Adrenal gland (tissue), 19 donors: ENCODE measurements at places on chromosomes 16 and 17. TPM values are rescaled to one million over a fixed set of nuclear protein-coding genes. Genes with fewer than 3 reads are reported as not detected.

- no peaks in the 10 kb centered on the region for H3K36me3 ChIP-seq
- no peak overlapping the region for H3K27ac ChIP-seq
- no peak overlapping the region for H3K4me3 ChIP-seq
- H3K4me1 ChIP-seq, result no peaks in the 10 kb centered on the region
- no peak for DNase-seq
Measured at GRCh38 chr17:62749926-62750325, 58.2 kb downstream of the MARCHF10 start.

The PLLP gene
- 1.0 TPM for total RNA-seq

- H3K4me1 ChIP-seq, result peaks cover 39% of the 10 kb centered on the region
- H3K36me3 ChIP-seq, result peaks cover 80% of the 10 kb centered on the region
- no peak overlapping the region for H3K27ac ChIP-seq
- no peak overlapping the region for H3K4me3 ChIP-seq
- H3K27me3 ChIP-seq, result no peaks in the 10 kb centered on the region
Measured at GRCh38 chr16:30663820-30664219, 5.6 kb downstream of the FBRS start.

The PTGES3L gene
- total RNA-seq, result 0.18 TPM

DNA sequence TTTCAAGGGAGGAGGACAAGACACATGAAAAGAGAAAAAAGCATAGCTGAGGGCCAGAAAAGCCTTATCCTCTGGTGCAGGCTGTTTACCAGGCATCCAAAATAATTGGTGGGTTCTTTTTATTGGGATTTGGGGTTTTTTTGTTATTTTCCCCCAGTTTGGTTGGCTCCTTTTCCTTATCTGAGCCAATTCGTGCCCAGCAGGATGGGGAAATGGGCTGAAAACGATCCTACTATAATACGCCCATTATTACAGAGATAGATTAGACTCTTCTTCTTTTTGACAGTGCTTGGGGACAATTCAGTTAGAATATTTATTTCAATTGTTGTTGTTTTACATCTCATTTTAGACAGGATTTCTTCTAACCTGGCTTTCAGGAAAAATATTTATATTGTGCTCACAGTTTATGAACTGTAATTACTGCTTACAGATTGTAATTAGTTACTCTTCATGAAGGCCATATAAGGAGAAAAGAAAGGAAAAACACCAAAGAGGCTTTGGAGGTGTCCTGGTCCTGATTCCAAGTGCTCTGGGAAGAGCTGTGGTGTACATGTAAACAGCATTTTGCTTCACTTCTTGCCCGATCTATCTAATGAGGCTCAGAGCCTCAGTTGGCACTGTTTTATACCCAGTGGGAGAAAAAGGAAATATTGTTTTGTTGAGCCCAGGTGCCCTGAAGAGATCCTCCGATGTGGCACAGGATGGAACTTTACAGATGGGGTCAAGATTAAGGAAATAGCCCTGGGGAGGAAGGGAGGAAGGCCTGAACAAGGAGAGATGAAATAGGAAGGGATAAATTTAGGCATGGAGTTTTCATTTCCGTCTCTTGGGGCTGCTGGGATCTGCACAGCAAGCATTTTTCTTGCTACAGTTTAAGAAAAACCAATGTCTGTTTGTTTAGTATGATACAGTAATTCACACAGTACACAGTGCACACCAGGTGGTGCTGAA lies 611 bp upstream of the ANKRD40 start:
- no peaks in the 10 kb centered on the region for H3K27me3 ChIP-seq
- no peak overlapping the region for H3K4me3 ChIP-seq
- H3K36me3 ChIP-seq, result no peaks in the 10 kb centered on the region
- H3K27ac ChIP-seq, result peak overlapping the region; percentile 97
- DNase-seq, result no peak

GRCh38 chr16:67667817-67668494 lies 1.3 kb downstream of the C16orf86 start:
- DNase-seq, result peak; percentile 94
- H3K4me3 ChIP-seq, result no peak overlapping the region
- peak overlapping the region; percentile 87 for H3K27ac ChIP-seq
- H3K36me3 ChIP-seq, result peaks cover 2% of the 10 kb centered on the region
- H3K27me3 ChIP-seq, result no peaks in the 10 kb centered on the region
- H3K4me1 ChIP-seq, result peaks cover 32% of the 10 kb centered on the region

GRCh38 chr17:4810696-4811290 lies 3.8 kb downstream of the PLD2 start:
- no peaks in the 10 kb centered on the region for H3K27me3 ChIP-seq
- peaks cover 11% of the 10 kb centered on the region for H3K4me1 ChIP-seq
- no peak overlapping the region for H3K27ac ChIP-seq
- DNase-seq, result no peak
- H3K4me3 ChIP-seq, result no peak overlapping the region

GRCh38 chr16:24534620-24535019 lies 4.7 kb upstream of the RBBP6 start:
- H3K27me3 ChIP-seq, result no peaks in the 10 kb centered on the region
- H3K4me3 ChIP-seq, result no peak overlapping the region
- no peaks in the 10 kb centered on the region for H3K4me1 ChIP-seq
- no peaks in the 10 kb centered on the region for H3K36me3 ChIP-seq

The TM4SF5 gene
- total RNA-seq, result not detected

GRCh38 chr17:82353484-82353883 lies 5.6 kb upstream of the TEX19 start:
- no peak for DNase-seq
- no peaks in the 10 kb centered on the region for H3K4me1 ChIP-seq
- no peaks in the 10 kb centered on the region for H3K36me3 ChIP-seq
- no peak overlapping the region for H3K4me3 ChIP-seq
- peaks cover 9% of the 10 kb centered on the region for H3K27me3 ChIP-seq

DNA sequence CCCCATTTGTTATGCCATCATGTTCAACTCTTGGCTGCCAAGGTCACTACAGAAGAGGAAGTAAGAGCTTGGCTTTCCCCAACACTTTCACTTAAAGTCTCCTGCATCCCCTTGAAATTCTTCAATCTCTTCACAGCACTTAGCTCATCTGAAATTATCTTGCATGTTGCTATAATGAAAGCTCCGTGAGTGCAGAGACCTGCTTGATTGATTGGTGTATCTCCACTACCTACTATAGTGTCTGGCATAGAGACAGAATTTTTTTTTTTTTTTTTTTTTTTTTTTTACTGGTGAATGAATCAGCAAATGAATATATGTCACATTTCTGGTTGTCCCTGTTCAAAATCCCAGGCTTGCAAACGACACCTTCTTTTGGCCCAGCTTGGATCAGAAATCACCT lies 1.9 kb upstream of the SDR42E1 start:
- H3K27me3 ChIP-seq, result peaks cover 23% of the 10 kb centered on the region
- DNase-seq, result no peak
- H3K4me3 ChIP-seq, result no peak overlapping the region
- no peak overlapping the region for H3K27ac ChIP-seq

- no peak overlapping the region for H3K27ac ChIP-seq
- peaks cover 25% of the 10 kb centered on the region for H3K4me1 ChIP-seq
- DNase-seq, result no peak
- H3K4me3 ChIP-seq, result no peak overlapping the region
- no peaks in the 10 kb centered on the region for H3K36me3 ChIP-seq
Measured at GRCh38 chr17:82588266-82589175, 59.7 kb downstream of the WDR45B start.

- no peaks in the 10 kb centered on the region for H3K27me3 ChIP-seq
- no peak overlapping the region for H3K4me3 ChIP-seq
- DNase-seq, result no peak
- no peaks in the 10 kb centered on the region for H3K36me3 ChIP-seq
Measured at GRCh38 chr16:84354306-84354705, 14.0 kb upstream of the ATP2C2 start.
